ENCODE measurements at places on chromosomes 1 and 21. TPM values are rescaled to one million over a fixed set of nuclear protein-coding genes. Genes with fewer than 3 reads are reported as not detected.

DNA sequence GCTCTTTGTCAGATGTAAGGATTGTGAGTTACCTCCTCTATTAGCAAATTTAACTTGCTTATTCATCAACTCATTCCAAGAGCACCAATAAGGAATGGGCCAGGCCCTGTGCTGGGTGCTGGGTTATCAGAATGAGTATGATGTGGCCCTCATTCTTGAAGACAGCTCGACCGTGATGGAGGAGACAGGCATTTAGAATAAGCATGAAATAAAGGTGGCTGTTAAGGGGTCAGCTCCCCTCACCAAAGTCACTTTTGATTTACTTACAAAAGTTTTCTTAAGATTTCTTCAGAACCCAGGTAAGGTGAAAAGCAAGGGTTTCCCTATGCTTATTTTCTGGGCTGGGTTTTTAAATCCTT lies 15.3 kb upstream of the PADI1 start:
- DNase-seq = no peak

GRCh38 chr1:167635941-167636340 lies 5.9 kb downstream of the RCSD1 start:
- DNase-seq = no peak

GRCh38 chr1:84803604-84804003 lies 89.4 kb downstream of the LPAR3 start:
- DNase-seq = no peak

DNA sequence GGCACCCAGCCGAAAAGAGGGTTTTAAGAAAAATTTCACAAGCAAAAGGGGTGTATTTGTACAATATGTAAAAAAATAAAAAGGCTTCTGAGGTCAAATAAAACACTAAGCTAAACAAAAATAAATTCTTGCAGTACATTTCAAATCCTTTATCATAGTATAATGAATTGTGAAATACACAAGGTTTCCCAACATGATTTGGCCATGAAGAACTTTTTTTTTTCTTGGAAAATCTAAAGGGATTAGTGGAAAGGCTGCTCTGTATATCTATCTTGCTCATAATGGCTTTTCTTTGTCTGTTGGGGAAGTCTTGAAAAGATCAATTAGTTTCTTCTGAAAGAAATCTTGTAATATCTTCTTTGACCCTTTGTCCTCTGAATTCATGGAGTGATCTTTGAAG lies 593.4 kb downstream of the PLPP3 start:
- DNase-seq = no peak

MSH4 gene
- polyA plus RNA-seq = 0.19 TPM

RCSD1 gene
- not detected for polyA plus RNA-seq

AGT gene
- 455 TPM for polyA plus RNA-seq

Data from hepatocyte (in vitro differentiated cells).